GM23338 (cell line): ENCODE measurements at places on chromosomes 2 and 18. TPM values are rescaled to one million over a fixed set of nuclear protein-coding genes. Genes with fewer than 3 reads are reported as not detected.

- DNase-seq = no peak
Measured at GRCh38 chr2:193542762-193543161, 1348.0 kb upstream of the TMEFF2 start.

GRCh38 chr2:236973343-236973980 lies 112.2 kb upstream of the COPS8 start:
- DNase-seq = no peak

DNA sequence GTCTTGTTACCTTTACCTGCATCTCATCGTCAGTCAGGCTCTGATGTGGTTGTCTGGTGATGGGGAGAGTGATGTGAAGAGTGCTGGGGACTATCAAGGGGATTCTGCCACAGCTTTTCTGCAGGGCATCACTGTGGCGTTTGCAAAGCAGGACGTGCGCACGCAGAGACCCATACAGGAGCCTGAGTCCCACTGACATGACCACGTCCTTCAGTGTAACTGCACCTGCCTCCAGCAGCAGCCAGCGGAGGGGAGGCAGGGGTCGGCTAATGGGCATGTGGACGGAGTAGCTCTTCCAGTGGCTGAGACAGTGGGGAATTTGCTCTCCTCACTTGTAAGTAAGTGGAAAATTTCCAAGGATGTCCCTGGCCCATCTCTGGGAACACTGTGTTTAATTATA lies 6.5 kb downstream of the ALKAL2 start:
- DNase-seq = no peak

The ERFE gene
- 0.61 and 1.0 TPM in 2 replicates for polyA plus RNA-seq

GRCh38 chr18:22034276-22034675 lies 135.1 kb upstream of the GATA6 start:
- DNase-seq = no peak

- DNase-seq = peak; percentile 34
Measured at GRCh38 chr18:5097116-5097703, 99.8 kb downstream of the AKAIN1 start.

- no peak for DNase-seq
Measured at GRCh38 chr2:232336241-232336736, 42.3 kb upstream of the ALPP start.

The SRD5A2 gene
- 0.05 TPM in 1 of 2 replicates, not detected in the other for polyA plus RNA-seq

DNA sequence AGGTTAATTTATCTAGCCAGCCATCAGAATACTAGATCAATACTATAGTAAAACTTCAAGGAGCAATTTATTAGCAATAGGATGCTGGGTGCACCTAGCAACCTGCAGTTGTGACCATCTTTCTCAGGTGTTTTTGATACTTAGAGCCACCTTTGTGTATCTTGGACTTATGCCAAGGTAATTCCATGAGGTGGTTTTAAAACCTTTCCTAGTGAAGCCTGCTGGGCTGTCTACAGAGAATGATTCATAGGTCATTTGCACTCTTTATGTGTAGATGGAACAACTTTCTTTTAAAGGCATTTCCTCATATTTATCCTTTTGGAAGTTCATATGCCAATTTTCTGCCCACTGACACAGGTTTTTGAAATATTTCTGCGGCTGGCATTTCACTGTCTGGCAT lies 1030.1 kb upstream of the POU3F3 start:
- no peak for DNase-seq

- no peak for DNase-seq
Measured at GRCh38 chr2:189285962-189286645, 106.5 kb upstream of the COL5A2 start.

- peak; percentile 79 for DNase-seq
Measured at GRCh38 chr2:127829845-127830246, 18.9 kb upstream of the WDR33 start.

GRCh38 chr18:22250591-22250996 lies 81.2 kb downstream of the GATA6 start:
- no peak for DNase-seq

DNA sequence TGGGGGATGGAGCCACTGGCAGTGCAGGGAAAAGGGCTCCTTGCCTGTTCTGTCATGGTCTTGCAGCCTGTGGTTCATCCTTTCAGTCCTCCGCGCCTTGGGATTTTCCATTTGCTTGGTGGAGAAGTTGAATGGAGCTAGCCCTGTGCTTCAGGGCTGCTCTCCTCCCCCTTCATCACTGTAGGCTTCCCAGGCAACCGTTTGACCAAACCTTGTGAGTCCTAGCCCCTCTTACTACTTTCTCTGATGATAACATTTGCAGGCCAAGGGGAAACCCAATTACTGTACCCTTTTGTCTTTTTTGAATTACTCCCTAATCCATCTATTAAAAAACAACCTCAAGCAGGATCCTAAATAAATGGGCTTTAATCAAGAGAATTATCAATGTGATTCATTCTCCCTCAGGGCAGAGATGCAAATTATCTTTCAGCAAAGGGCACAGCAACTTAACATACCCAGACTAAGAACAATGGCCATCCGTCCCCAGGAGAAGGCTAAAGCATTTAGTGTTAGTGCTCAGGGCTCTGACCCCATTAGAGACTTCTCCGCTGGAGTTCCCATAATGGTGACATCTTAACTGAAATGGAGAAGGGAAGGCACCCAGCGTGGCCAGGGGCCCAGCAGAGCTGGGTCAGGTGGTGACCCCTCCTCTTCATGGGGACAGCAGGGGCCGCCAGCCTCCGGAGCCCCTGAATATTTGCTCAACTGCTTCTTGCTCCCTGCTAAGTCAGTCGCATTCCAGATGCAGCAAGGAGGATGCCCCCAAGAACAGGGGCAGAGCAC lies 40.7 kb downstream of the RHOB start:
- DNase-seq = peak; percentile 42

DNA sequence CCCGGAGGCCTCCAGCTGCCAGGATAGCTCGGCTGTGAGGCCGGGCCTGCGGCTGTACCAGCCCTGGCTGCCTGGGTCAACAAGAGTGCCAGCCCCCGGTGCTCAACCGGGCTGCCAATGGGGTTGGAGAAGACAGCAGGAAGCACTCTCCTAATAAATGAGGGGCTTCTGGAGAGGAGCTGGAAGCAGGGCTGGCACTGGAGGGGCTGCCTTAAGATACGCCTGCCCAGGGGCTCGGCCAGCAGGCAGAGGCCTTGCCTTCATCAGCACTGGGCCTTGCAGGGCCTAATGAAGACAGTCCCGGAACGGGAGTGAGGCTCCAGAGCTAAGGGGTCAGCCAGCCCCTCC lies 73.6 kb downstream of the TEX51 start:
- DNase-seq = no peak

GRCh38 chr2:232603283-232603682 lies 30.1 kb upstream of the EFHD1 start:
- DNase-seq = no peak

DNA sequence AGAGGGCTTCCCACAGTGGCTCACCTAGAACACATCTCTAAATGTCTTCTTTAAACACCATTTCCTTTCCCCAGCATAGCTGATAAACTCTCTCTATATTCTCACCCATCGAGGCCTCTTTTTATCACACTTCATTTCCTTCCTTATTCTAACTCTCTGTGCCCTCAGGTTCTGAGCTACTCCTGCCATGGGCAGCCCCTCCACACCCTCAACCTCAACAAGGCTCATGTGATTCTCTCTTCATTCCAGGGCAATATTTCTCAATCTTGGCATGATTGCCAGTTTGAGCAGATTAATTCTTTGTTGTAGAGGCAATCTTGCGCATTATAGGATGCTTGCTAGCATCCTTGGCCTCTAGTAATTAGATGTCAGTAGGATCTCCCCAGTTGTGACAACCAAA lies 999.1 kb downstream of the TSN start:
- no peak for DNase-seq

DNA sequence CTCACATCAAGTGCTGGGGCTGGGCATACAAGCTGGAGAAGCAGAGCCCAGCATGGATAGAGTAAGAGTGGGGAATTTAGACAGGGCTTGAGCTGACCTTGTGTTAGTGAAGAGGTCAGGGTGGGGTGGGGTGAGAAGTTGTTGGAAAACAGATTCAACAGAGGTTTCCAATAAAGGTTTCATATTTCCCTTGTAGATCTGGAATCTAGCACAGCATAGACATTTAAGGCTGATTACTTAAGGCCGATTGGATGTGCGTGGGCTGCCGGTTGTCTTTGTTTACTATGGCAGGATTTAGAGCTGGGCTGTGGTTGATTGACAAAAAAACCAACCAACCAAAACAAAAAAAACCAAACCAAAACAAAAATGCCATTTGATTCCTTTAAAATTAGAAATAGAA lies 114.9 kb upstream of the SEC11C start:
- DNase-seq = no peak

The ALK gene
- not detected in 2 replicates for polyA plus RNA-seq

DNA sequence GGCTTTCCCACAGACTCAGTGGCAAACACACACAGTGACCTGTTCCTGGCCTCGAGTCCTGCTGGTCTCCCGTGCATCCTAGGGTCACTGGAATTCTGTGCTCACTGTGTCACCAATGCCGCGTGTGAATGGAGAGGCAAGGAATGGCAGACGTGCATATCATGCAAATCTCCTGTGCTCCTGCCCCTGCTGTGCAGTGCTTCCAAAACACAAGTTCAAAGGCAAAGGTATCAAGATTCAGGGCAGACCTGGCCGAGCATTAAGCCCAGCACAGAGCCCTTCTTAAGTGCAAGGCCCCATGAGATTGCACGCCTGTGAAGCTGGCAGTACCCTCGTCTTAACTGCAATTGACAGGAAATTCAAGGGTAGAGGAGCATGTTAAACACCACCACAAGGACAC lies 129.1 kb downstream of the NDUFA10 start:
- peak; percentile 58 for DNase-seq

- no peak for DNase-seq
Measured at GRCh38 chr2:170143045-170143717, 34.8 kb upstream of the MYO3B start.
